Putamen (tissue), 1 donor: ENCODE measurements at places on chromosomes 2 and 18.
A peak's percentile ranks its signal among the peaks of the same experiment; 100 is the strongest.

GRCh38 chr2:162100579-162100978 lies 26.6 kb upstream of the DPP4 start:
- DNase-seq, result no peak

DNA sequence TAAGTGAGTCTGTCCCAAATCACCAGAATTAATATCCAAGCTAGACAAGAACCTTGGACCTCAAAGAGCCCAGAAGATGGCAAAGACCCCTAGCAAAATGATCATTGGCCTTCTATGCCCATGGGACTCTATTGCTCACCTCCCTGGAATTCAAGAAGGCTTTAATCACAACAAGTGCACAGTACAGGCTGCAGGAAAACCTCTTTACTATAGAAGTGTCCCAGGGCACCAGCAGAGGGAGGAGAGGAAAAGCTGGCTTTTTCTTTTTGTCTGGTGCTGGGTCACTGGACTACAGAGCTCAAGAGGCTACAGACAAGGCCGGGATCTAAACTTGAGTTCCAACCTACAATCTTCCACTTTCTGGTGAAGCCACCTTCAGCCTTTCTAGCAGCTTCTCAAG lies 88.3 kb upstream of the PPP1CB start:
- DNase-seq, result no peak

GRCh38 chr2:170783549-170783948 lies 13.4 kb downstream of the ERICH2 start:
- DNase-seq, result no peak

DNA sequence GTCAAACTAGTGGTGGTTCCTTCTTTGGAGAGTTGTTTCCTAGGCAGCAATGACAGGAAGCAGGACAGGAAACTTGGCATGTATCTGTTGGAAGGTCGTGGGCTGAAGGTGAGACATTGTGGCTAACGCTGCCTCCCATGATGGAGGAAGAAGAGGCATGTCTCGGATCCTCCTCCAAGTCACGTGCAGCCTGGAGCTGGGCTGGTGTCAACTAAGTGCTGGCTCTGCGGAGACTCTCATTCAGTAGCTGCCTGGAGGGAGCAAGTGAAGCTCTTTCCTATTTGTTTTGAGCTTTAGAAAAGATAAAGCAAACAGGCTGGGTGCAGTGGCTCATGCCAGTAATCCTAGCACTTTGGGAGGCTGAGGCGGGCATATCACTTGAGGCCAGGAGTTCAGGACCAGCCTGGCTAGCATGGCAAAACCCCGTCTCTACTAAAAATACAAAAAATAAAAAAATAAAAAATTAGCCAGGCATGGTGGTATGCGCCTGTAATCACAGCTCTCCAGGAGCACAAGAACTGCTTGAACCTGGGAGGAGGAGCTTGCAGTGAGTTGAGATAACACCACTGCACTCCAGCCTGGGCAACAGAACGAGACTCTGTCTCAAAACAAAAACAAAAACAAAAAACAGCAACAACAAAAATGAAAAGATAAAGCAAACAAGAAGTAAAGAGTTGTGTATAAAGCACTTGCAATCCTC lies 28.2 kb upstream of the INO80C start:
- no peak for DNase-seq

DNA sequence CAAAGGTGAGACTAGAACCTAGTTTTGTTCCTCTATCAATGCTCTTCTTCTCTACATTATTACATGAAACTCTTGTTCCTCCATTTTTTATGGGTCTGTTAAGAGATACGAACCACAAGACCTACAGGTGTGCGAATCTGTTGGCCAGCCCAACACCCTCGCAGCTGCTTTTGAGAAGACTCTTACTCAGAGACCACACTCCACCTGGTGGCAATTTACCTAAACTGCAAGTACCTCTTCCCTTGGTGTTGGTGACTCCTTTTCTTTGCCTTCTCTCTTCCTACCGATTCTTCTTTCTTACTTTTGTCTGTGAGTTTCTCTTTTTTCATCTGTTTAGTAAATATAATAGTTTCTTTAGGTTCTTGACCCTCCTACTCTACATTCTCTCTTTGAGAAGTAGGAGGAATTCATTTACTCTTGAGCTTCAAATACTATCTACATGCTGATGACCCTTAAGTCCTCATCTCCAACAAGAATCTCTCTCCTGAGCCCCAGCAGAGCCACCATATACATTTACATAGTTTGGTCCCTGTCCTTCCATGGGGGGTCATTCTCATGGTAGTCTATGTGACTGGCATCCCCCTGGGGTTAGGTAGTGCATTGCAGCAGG lies 81.8 kb upstream of the GAREM1 start:
- peak; percentile 21 for DNase-seq

DNA sequence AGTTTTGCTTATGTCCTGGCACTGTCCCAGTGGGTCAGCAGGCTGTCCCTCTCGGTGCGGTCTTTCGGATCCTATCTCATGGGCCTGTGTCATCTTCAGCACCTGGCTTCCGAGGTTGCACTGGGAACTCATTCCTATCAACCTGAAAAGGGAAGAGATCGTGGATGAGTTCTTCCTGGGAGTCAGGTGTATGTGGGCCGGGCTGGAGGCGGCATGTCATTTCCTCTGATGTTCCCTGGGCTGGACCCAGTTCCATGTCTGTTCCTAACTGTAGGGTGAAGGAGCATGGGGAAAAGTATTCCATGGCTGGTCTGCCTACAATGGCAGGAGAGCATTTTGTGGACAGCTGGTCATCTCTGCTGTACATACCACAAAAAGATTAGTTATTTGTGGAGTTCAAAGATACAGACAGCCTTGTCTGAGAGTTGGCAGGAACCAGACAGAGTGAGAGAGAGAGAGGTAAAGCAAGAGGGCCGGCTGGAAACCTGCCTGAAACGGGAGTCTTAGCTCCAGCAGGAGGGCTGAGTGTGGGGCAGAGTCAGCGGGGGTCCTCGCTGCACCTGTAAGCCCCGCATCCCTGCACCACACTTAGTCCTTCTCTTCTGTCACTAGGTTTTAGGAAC lies 25.2 kb downstream of the FAM228A start:
- DNase-seq, result peak; percentile 20

DNA sequence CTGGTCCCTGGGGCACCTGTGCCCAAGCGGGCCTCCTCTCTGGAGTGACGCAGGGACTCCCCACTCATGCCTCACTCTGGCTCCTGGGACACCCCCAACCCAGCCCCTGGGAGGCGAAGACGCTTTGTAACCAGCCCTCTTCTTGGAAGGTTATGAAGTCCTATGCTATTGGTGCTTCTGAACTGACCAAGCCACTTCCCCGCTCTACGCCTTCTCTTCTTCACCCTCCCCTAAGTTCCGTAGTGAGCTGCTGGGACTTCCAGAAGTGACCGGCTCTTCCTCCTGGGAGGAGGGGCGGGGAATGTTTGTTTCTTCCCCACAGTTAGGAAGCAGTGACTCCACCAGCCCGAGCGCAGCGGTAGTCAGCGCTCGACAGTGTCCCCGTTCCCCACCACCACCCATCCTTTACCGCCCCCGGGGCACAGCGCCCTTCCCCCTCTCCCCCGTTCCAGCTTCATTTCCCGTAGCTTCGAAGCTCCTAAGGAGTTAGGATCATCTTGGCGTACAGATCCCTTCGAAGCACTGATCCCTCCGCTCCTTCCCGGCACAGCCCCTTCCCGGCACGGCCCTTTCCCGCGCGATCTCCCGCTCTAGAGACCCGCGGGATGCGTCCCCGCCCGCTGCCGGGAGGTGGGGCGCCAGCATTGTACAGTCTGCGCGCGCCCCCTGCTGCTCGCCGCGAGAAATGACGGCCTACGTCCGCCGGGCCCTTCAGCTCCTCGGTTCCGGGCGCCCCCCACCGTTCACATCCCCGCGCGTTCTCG lies 25.3 kb upstream of the NOTO start:
- peak; percentile 80 for DNase-seq

DNA sequence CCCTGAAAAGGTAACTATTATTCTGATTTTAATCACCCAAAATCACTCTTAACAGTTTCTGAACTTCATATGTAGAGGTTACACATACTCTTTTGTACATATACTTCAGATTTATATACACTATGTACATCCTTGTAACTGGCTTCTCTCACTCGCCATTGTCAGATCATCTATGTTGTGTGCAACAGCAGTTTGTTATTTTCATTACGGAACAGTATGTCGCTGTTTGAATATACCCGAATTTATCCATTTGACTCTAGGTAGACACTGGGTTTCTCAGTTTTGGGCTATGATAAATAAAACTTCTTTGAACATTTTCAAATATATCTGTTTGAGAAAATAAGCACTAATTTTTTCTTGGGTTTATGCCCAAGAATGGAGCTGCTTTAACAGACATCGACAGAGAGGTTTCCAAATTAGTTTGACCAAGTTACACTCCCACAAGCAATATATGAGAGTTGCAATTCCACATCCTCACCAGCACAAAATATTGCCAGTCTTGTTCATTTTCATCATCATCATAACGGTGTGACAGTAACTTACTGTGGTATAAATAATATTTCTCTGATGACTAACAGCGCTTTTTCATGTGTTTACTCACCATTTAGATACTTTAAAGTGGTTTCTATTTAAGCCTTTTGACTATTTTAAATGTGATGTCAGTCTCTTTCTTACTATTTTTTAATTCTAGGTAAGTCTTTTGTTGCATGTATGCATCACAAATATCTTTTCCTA lies 80.9 kb downstream of the SMC6 start:
- DNase-seq, result no peak

DNA sequence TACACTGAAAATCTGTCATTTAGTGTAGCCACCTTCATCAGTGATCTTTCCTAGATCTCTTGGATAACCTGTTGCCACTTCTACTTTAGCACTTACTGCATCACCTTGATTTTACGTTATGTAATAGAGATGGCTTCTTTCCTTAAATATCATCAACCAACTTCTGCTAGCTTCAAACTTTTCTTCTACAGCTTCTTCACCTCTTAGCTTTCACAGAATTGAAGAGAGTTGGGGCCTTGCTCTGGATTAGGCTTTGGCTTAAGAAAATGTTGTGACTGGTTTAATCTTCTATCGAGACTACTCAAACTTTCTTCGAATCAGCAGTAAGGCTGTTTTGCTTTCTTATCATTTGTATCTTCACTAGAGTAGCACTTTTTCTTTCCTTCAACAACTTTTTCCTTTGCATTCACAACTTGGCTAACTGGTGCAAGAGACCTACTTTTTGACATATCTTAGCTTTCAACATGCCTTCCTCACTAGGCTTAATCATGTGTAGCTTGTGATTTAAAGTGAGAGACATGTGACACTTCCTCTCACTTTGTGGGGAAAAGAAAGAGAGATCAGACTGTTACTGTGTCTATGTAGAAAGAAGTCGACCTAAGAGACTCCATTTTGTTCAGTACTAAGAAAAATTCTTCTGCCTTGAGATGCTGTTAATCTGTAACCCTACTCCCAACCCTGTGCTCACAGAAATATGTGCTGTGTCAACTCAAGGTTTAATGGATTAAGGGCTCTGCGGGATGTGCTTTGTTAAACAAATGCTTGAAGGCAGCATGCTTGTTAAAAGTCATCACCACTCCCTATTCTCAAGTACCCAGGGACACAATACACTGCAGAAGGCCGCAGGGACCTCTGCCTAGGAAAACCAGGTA lies 99.6 kb downstream of the ATL2 start:
- DNase-seq, result no peak

GRCh38 chr2:162370931-162371330 lies 27.0 kb downstream of the GCA start:
- DNase-seq, result no peak

- no peak for DNase-seq
These were observed 467.6 kb downstream of the NYAP2 start for GRCh38 chr2:225867071-225867470.

- no peak for DNase-seq
These were observed 10.7 kb downstream of the AMER3 start for GRCh38 chr2:130766037-130766436.

DNA sequence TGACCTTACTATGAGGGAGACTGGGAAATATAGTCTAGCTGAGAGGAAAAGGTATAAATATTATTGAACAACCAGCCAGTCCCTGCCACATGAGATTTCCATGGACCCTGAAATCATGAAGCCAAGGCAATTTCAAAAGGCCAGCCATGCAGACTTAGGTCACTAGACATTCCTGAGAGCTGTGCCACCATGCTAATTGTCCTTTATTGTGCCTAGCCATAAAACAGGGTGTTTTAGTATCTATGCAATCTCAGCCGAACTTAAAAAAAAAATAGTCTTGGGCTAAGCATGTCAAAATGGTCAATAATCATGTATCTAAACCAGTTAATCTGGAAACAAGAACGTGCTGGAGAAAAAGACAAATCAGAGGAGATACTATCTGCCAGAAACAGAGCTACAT lies 269.5 kb downstream of the LNPK start:
- DNase-seq, result no peak

DNA sequence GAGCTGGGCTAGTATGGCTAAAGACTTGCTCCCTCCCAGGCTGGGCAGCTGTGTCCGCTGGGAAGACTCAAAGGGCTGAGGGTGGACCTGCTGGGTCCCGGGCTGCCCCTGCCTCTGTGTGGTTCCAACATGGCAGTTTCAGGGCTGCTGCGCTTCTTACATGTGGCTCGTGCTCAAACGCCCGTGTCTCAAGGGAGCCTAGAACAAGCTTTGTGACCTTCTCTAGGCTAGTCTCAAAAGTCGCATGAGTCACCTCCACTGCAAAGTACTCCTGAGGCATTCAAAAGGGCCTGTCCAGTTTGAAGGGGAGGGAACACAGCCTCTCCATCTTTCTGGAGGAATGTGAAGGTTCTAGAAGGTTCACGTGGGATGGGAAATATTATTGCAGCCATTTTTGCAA lies 44.7 kb upstream of the RAB31 start:
- DNase-seq, result no peak

- no peak for DNase-seq
These were observed 54.3 kb downstream of the MARCHF4 start for GRCh38 chr2:216317831-216318520.

DNA sequence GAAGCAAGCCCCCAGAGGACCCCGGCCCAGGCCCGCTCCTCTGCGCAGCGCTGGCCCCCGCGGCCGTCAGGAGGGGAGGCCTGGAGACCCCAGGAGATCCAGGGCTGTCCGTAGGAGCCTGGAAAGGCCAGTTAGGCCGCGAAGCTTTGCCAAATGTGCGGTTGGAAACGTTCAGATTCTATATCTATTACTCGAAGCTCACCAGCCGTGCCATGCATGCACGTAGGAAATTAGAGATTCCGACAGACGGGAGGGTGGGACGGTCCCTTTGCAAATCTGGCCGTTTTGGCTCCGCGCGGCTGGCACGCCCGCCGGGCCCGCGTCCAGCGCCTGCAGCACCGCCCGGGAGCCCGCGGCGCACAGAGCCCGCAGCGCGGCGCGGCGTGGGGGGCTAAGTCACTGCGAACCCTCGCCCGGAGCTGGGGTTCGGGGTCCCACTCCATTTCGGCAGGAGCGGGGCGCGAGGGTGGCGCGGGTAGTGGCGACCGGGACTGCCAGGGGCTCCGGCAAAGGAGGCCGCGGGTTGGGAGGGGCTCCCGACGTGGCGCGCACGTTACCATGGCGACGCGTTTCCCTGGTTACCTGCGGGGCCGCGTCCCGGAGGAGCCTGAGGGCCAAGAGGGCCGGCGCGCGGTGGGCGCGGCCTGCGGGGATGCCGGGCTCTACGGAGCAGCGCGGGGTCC lies 488.6 kb upstream of the SMIM21 start:
- peak; percentile 48 for DNase-seq

- DNase-seq, result no peak
These were observed 95.6 kb downstream of the EHBP1 start for GRCh38 chr2:62801110-62801509.

GRCh38 chr2:130263606-130264005 lies 65.4 kb upstream of the TUBA3E start:
- no peak for DNase-seq

- DNase-seq, result no peak
These were observed 1391.3 kb downstream of the DSC3 start for GRCh38 chr18:29651122-29651680.

- no peak for DNase-seq
These were observed 182.1 kb downstream of the AGAP1 start for GRCh38 chr2:235675678-235676535.
